ENCODE measurements at places on chromosomes 6 and 20.

DNA sequence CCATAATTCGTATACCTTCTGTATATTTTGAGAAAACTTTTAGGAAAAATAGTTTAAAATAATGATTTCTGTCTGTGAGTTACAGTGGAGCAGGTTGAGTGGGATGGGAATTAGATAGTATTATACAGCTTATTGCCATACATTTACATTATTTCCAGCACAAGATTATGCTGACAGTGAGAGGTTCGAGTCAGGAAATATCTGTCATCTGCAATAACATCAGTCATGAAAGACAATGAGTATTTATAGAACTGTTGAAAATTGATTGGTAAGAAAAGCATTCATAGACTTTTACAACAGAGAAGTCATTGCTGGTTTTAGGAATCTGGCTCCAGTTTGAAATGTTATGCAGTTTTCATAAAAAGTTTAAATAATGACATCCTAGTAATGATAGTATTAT is 45.9 kb downstream of the FAM135A start:
- DNase-seq: no peak

- DNase-seq: no peak
These were observed 156.8 kb upstream of the ARID1B start for GRCh38 chr6:156620331-156620730.

DNA sequence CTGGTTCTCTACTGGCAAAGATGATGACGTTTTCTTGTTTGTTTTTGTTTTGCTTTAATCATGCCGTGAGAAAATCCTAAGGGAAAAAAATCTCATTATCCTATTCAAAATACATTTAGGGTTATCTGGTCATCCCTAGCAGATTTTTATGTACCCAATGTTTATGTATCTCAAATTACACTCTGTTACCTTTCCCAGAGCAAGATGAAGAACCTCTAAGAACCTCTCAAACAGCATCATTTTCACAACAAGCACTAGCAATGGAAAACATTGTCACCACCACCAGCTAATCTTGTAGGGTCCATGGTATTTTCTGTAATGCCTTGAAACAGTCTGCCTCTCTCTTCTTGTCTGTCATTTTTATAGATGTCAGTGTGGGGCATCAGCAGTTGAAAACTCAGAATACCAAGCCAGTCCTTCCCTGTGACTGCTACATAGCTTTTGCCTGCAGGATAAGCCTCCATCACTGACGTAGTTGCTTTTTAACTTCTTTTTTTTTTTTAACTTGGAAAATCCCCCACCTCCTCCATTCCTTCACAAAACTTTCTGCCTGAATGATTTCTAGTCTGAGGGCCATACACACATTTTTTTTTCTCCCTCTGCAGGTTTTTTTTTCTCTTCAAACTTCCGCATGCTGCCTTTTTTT is 2.4 kb upstream of the SNAP25 start:
- no peak for DNase-seq

- no peak for DNase-seq
These were observed 118.9 kb downstream of the MACROD2 start for GRCh38 chr20:14114065-14114704.

DNA sequence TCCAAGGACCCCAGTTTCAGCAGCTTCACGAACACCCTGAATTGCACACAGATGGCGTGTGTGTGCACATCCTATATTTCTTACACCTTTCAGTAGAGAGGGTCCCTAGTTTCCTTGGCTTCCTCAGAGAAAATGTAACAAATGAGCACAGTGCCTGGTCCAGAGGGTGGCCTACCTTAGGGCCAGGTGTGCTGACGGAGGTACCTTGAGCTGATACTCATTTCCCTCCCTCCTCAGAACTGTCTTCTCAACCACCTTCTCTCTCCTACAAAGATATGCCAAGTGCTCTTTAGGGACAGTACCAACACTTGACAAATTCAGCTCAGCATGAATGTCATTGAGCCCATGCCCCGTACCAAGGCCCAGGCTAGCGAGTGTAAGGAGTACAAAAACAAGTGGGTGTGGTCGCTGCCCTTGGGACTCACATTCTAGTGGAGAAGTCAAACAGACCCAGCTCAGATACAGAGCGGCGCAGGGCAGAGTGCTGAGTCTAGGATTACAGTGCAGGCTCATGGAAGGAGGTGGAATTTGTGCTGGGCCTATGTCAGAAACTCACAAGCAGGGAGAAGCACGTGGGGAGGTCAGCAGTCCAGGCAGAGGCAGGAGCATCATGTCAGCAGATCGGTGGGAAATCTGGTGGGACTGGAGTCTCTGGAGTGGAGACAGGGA is 9.6 kb upstream of the BPHL start:
- no peak for DNase-seq

Data from T-helper 2 cell (primary cell).